ENCODE measurements at places on chromosomes 2 and 18.

- DNase-seq: no peak
Observed at GRCh38 chr18:78296166-78296565, 683.5 kb upstream of the SALL3 start.

DNA sequence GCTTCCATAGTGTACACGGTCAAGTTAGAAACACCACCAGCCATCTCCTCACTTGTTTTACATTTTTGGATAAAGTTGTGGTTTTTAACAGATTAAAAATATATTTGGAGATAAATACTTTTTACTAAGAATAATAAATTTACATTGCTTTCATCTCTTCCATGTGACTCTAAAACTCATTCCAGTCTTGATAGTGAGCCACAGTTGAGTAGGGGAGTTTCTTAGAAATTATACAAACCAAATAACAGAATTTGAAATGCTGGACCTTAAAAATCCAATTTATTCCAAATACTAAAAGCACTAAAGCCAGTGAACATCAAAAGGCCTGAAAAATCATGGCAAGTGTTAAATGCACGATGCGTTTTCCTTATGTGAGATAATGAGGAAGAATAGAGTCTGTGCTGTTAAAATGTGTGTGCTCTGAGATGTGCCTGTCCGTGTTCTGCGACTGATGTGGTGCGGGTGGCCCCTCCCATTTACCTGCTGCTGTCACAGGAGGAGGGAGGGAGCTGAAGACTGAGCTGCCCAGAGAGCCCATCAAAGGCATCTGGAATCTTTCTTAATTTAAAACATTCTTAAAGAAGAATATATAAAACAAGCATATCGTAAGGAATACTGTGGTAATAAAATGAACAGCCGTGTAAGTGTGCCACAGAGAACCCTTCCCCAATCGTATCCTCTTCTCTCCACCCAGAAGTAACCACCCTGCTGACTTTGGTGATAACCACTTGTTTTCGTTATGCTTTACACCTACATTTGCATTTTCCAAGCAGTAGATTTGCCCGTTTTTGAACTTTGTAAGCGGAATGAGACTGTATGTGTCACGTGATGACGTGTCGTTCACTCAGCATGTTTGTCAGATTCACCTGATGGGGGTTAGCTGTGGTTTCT is 57.0 kb upstream of the TXNDC2 start:
- DNase-seq: no peak

GRCh38 chr2:233247744-233248143 is 3.7 kb upstream of the ATG16L1 start:
- peak; percentile 16 for DNase-seq

DNA sequence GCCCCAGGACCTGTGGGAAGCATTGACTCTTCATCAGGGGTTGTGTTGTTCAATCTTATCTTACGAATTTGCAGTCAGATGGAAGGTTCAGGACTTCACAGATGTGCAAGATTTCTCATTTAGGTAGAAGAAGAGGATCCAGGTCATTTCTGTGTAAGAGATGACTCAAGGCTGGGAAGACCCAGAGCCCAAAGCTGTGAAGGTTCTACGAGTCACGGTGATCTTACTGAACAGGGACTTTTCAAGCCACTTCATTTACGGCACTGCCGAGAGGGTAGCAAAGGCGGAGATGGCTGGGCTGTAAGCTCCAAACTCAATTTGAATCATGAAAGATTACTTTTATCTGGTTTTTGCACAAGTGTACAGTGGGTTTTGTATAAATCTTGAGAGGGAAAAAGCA is 228.0 kb upstream of the MEX3C start:
- DNase-seq: no peak

GRCh38 chr2:167756446-167756845 is 490.9 kb downstream of the STK39 start:
- DNase-seq: no peak

DNA sequence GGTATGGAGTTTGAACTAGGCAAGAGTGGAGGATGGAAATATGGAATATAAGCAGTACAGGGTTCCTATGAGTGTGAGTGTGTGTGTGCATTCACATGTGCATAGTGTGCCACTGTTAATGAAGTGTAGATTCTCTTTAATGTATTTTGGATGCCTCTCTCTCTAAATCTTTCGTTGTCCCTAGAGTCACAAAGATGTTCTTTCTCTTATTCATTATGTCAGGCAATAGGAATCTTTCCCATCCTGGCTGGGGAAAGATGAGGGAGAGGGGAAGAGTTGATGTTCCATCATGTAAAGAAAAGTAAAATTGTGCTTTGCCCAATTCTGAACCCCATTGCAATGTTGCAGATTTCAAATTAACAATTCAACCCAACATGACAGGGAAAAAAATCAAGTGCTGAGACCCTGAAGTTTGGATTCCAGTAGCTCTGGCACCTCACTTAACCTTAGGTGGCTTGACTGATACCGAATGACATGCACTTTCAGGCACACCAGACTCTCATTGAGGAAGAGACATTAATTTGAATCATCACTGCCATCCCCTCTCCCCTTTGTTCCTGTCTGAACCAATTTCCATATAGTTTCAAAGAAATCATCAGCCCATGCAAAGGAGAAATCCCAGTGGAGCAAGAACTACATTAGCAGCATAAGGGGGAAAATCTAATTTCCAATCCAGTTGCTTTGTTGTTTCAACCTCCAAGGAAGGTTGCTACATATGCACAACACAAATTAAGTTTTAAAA is 28.0 kb downstream of the KLF7 start:
- no peak for DNase-seq

DNA sequence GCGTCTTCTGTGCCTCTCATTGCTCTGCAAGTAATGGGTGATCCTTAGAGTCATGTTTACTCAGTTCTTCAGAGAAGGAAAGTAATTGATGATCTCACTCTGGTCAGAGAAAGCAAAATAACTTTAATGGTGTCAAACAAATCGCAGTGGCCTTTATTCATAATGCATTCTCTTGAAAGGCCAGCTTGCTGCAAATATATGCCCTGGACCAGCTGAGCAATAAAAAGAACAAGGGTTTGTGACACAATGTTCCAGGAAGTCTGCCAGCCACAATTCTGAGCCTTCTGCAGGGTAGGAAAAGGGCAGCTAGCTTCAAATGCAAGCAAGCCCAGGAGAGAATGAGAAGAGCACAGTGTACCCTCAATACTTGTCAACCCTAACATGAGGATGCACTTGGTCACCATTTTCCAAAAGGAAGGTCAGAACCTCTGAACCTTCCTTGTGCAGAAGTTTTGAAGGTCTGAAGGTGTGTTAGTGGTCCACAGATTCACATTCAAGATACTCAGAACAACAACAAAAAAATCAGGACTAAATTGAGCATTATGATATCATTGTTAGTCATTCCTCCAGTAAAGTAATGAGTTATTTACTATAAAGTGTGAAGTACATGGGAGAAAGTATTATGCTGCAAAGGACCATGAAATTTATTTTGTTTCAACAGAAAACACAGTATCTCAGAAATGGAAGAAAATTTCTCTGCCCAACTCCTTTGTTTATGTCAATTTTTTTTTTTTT is 355.6 kb downstream of the PAX3 start:
- DNase-seq: no peak

DNA sequence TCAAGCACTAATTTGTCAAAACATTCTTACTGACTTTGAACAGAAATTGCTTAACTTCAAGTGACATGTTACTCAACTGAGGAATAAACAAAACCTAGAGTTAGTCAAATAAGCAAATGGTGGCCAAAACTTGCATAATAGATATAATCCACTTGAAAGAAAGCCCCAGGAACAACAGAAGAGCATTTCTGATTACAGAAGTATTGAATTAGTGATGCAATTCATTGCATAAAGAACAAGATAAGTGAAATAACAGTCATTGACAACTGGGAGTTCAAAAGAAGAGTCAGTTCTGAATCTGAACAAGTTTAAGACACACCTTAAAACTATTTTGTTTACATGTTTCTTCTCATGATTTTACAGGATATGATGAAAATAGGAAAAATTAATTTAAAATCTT is 30.8 kb downstream of the COBLL1 start:
- DNase-seq: no peak

GRCh38 chr18:74869904-74870863 is 272.5 kb downstream of the ZNF407 start:
- DNase-seq: no peak

GRCh38 chr18:78625847-78626246 is 353.8 kb upstream of the SALL3 start:
- no peak for DNase-seq

DNA sequence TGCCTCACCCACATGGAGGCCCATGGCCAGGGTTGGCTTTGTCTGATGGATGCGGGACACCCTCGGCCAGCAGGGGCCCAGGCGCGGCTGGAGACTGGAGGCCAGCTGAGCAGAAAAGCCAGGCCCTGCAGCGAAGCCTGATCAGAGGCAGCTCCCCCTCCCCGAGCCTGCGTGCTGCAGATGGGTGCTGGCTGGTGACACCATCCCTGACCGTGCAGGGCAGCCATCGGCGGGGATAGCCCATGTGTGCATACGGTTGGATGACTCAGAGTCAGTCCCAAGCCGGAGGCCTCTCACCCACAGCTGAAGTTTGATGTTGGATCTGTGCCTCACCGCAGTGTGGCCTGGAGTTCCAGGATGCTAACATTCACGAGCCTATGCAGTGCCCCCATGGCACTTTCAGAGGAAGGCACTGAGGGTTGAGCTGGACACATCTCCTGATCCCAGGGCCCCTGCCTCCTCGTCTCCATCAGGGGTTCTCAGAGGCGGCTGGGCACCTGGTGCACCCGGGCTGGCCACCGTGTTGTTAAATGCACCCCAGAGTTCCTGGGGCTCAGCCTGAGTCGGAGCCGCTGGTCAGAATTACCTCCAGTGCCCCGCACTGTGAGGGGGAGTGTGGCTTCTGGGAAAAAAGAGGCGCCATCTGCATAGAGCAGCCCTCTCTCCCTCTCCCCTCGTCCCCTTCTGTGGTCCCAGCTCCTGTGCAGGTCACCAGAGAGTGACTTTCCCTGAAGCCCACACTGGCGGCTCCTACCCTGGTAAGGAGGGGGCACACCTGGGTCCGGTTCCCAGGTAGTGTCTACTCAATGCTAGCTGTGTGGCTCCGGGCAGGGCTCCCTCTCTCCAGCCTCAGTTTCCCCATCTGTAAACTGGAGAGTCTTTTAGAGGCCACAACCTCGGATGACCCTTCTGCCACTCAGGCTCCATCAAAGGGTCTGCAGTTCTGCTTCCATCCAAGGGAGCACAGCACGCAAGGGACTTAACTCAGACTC is 19.4 kb upstream of the KIF1A start:
- DNase-seq: no peak

GRCh38 chr2:26169681-26170414 is 3.0 kb upstream of the GAREM2 start:
- no peak for DNase-seq

- no peak for DNase-seq
Observed at GRCh38 chr2:96240341-96241038, 25.3 kb downstream of the TMEM127 start.

GRCh38 chr2:25853038-25853638 is 25.1 kb downstream of the ASXL2 start:
- no peak for DNase-seq

GRCh38 chr2:102839668-102840388 is 78.0 kb downstream of the TMEM182 start:
- no peak for DNase-seq
